Fibroblast of skin of scalp (primary cell): ENCODE measurements at places on chromosomes 4 and X.
A peak's percentile ranks its signal among the peaks of the same experiment; 100 is the strongest.

DNA sequence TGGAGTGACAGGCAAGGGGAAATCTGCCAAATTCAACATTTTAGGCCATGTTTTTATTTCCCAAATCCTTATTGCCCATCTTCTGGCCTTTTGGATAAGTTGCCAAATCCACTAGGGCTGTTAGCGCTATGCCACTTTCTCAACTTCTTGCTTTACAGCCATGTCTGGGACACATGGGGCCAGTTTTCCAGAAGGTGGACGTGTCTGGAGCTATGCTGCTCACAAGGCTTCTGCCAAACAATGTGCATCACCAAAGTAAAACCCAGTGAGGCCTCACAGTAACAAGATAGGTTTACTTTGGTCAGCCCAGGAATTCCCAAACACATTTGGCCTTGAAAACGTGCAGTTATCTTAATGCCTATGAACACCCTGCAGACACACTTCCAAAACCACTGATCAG is 142.9 kb downstream of the MID1 start:
- no peak for DNase-seq

GRCh38 chr4:59195839-59196238 is 2004.3 kb upstream of the ADGRL3 start:
- no peak for DNase-seq

DNA sequence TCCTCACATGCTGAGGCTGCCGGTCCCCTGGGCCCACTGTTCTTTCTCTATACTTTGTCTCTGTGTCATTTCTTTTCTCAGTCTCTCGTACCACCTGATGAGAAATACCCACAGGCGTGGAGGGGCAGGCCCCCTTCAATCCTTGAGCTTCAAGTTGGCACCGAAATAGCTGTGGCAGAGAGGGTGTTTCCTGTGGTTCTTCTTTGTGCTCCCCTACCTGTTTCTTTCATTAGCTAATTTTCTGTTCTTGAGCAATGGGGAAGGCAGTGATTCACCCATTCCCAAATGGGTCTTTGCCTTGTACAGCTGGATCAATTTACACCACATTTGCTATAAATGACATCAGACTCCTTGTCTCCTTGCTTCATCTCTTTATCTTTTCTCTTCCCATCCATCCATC is 2.1 kb upstream of the CYSLTR1 start:
- no peak for DNase-seq

DNA sequence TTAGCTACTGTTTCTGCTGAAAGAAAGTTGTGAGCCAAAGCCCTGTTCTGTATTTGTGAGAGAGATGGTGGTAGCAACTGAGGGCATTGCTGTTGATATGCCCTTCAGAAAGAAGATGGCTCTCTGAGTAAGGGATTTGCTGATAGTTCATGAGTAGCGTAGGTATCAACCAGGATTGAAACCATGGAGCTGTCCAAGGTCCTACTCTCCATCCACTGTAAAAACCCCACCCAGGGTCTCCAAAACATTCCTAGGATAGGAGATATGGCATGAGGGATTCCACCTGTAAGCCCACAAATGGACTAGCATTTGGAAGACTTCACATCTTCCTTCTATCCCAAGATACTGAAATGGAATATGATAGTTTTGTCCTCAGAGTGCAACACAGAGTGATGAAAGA is 277.1 kb upstream of the PRKX start:
- no peak for DNase-seq

- DNase-seq, result peak; percentile 83
These were observed 100.0 kb downstream of the TET2 start for GRCh38 chr4:105246712-105247111.

GRCh38 chr4:152434011-152434410 is 101.9 kb downstream of the FBXW7 start:
- no peak for DNase-seq

- DNase-seq, result no peak
These were observed 34.5 kb upstream of the CDKN2AIP start for GRCh38 chr4:183409934-183410333.

GRCh38 chr4:132592850-132593249 is 556.2 kb upstream of the PCDH10 start:
- no peak for DNase-seq

- no peak for DNase-seq
These were observed 5.3 kb upstream of the HAND2 start for GRCh38 chr4:173535165-173535902.

DNA sequence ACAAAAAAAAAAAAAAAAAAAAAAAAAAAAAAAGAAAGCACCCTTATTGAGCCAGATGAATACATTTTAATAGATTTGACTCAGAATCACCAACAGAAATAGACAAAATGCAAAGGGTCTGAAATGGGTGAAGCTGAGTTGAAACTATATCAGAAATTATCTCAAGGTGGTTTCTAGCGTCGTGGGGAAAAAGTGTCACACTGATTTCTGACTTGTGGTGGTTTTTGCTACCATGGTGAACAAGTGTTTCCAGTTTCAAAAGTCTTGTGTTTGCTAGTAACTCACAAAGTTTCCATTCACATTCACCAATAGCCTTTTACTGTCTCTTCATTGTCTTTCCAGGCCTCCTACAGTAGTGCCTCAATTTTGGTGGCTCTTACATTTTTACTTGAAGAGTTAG is 135.5 kb downstream of the ARHGAP24 start:
- DNase-seq, result no peak

GRCh38 chr4:147839663-147840062 is 107.8 kb downstream of the ARHGAP10 start:
- no peak for DNase-seq

DNA sequence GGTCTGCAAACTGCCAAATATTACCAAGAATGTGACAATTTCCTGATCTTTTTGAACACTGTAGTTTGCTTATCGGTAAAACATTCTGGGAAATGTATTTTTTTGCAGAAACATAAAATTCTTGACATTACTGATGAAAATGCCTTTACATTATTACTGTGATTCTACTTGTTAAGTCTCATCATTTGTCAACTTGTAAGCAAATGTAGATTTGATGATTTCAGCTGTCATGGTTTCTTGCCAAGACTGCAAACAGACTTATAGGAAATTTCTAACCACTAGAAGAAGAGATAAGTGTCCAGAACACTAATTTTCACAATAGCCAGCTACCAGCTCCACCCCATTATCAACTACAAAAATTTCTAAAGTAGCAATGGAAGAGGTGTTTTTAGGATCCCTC is 560.4 kb downstream of the STPG2 start:
- no peak for DNase-seq

DNA sequence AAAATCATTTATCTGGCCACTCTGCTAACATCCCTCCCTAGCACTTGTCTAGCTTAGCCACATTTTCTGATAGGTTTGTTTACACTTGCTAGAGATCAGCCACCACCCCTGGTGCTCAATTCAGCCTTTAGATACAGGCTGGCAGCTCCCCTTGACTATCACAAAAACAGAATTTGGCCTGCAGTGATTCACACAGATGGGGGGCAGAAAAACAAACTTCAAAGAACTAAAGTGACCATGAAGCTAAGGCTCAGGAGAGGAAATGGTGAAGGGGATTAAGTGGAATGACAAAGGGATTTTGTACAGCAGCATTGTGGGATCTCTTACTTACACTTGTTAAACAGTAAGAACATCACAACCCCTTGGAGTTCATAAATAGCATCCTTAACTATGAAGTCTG is 1718.0 kb upstream of the PCDH7 start:
- DNase-seq, result no peak
